Foreskin keratinocyte (primary cell): ENCODE measurements at places on chromosomes 16 and 17.

GRCh38 chr17:63445571-63445953, 544 bp downstream of the CYB561 start:
- peak; percentile 62 for DNase-seq

- DNase-seq = peak; percentile 74
These were observed 941.6 kb upstream of the CDH8 start for GRCh38 chr16:62977876-62978275.

- DNase-seq = no peak
These were observed 10.8 kb upstream of the ANKS4B start for GRCh38 chr16:21222495-21223337.

DNA sequence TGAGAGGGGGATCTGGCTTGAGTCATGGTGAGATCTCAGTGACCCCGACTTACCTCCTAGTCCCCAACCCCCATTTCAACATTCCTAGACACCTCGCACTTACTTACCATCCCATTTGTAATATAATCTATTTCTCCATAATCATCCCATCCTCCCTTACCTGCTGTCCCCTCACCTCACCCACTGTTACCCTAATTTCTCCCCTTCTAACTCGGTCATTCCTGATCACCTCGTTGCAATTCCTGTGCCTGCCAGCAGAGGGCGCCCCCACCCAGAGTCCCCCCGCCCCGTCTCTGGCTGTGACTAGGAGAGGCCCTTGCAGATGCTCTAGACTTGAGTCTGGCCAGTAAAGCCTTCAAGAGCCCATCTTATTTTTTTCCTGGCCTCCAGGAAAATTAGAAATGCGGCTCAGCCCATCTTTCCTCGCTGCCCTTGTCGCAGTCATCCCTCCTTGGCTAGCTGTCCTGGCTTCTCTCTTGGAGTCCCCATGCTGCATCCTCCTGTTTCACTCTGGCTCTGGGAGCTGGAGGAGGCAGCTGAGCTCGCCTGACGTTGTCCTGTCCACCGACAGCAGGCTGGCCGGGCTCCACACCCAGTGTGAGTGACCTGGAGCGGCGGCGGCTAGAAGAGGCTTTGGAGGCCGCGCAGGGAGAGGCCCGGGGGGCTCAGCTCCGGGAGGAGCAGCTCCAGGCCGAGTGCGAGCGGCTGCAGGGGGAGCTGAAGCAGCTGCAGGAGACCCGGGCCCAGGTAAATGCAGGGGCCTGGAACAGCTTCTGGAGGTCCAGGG, 5.0 kb downstream of the TBKBP1 start:
- no peak for DNase-seq

- DNase-seq = no peak
These were observed 247.9 kb downstream of the SEC14L1 start for GRCh38 chr17:77388384-77389306.

DNA sequence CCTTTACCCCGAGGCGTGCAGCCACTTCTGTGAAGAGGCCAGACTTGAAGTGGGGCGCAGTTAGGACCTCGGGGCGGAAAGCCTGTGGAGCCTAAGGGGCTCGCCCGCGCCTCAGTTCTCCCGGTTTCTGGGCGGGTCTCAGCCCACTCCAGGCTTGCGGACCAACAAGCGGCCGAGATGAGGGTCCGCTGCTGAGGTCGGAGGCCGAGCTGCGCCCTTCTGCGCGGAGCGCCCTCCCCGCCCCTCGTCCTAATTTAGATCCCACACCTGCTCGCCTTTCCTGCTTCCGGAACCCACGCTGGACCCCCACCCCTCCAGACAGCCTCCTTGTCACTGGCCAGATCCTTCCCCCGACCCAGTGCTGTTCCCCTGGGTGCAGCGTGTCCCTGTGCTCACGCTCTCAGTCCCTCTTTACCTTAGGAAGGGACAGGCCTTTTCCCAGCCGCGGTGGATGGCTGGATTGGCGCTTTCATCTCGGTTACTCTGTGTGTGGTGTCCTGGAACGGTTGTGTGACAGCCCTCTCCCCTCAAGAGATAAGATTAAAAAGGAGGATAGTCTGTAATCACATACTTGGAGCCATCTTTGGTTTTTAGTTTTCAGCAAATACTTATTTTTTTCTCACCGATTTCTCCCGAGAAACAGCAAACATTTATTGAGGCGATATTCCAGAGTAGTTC, 933 bp upstream of the ATXN7L3 start:
- no peak for DNase-seq

- DNase-seq = no peak
These were observed 4.7 kb downstream of the ZDHHC7 start for GRCh38 chr16:85006639-85007038.

GRCh38 chr17:48576479-48577309, 1.5 kb downstream of the HOXB4 start:
- no peak for DNase-seq

- DNase-seq = no peak
These were observed 23.8 kb upstream of the EIF1 start for GRCh38 chr17:41664587-41665565.
